Neural crest cell (in vitro differentiated cells): ENCODE measurements at places on chromosomes 1 and 21.

GRCh38 chr1:205369701-205370123, 13.0 kb upstream of the KLHDC8A start:
- DNase-seq, result no peak

GRCh38 chr1:44481701-44482100, 76.6 kb downstream of the RNF220 start:
- no peak for DNase-seq

DNA sequence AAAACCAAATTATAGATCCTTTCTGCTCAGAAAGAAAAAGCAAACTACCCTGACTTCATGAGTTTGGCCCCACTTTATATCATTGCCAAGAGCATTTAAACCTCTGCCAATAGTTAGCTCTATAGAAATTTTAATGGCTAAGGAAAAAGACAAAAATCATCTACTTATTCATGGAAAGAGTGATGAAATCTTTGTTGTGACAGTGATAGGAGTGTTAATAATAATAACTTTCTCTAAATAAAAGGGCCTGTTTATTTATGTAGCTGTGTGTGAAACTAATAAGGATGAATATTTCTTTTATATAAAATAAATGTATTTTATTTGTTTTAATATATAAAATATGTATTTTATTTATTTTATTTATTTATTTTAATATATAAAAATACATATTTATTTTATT, 6.4 kb downstream of the CHODL start:
- no peak for DNase-seq

- no peak for DNase-seq
Measured at GRCh38 chr1:151819227-151819835, 12.3 kb downstream of the RORC start.

DNA sequence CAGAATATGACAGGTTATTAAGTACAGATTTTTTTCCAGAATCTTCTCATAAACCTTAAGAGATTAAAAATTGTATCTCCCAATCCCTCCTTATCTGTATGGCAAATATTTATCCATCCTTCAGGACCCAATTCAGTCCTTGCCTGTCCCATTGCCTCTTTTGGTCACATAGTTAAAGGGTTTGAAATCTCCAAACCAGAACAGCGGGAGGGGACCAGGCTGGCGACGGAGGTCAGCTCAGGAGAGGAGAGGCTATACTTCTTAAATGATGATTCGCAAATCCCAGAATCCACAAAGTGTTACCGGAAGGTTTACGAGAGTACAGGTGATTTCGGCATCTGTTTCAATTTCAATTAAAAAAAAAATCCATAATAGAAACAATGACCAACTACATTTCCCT, 572.7 kb downstream of the SMYD3 start:
- DNase-seq, result no peak

GRCh38 chr1:148307583-148308185, 155.6 kb upstream of the NBPF11 start:
- no peak for DNase-seq

- DNase-seq, result no peak
Measured at GRCh38 chr21:36640174-36640720, 58.7 kb upstream of the SIM2 start.

DNA sequence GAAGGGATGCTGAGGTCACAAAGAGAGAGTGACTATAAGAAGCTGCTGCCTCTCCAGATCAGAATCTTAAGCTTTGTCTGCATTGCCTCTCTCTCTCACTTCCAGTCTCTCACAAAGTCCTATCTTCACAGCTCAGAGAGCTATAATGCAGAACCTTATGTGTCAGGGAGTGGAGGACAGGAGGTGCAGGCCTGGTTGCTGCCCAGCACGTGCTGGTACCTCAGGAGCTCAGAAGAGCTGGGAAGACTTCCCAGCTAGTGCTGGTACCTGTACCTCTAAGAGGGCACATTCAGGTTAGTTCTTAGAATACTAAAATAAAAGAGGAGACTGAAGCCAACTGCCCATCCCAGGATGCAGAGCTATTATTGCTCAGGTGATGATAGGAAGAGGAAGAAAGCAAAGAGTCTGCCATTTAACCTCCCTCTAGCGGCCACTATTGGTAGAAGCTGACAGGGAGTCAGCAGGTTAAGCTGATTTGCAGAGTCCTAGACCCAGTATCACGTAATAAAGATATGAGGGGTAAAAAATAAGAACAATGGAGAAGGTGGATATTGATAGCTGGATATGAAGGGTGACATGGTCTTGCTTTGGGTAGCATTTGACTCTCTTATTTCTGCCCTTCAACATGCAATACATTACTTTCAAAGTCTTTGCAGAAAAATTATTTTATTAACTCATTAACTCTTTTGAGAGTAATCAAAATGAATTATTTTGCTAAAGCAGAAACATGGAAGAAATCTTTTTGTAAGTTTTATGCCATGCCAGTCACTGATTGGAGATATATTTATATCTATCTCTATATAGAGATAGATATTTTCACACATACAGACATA, 138.1 kb upstream of the HMCN1 start:
- DNase-seq, result peak; percentile 54

DNA sequence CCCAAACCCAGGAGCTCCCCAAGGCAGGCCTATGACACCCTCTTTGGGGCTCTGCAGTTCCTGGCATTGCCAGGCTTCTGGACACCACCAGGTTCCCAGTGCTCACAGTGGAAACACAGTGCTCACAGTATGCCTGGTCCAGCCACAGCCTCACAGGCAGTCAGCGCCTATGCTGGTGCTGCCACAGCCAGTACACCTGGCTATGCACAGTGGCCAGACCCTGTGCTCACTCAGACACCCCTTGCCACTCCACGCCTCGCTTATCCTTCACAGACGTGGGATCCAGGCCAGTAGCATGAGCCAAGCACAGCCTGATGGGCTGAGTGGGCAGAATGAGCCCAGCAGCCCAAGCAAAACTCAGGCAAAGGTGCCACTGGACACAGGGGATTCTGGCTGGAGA, 579.2 kb upstream of the ADGRL2 start:
- DNase-seq, result no peak

DNA sequence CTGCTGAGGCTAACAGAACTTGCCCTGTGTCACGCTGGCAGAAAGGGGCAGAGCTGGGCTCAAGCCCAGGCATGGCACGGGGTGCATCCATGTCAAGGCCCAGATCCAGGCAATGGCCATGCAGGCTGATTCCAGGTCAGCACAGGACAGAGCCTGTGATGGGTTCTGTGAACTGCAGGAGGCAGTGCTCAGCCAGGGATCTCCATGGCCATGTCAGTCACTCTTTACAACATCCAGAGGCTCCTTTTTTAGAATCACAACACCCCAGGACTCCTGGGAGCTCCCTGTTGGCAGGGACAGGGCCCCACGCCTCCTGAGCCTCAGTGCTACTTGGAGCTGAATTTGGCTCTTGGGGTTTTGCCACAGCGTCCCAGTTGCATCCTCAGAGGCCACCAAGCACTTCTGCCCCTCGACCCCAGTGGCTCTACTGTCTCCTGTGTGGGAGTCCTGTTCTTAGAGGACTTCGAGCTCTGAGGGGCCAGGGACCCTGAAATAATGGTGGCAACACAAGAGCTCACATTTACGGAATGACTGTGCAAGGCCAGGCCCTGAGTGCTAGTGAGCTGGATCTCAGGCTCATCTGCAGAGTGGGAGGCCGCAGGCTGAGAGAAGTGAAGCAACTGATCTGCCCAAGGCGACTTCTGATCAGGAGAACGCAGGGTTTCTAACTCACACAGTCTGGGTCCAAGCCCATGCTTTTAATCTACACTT, 211.5 kb downstream of the TRABD2B start:
- no peak for DNase-seq
